ENCODE measurements at places on chromosomes 6 and 20. TPM values are rescaled to one million over a fixed set of nuclear protein-coding genes. Genes with fewer than 3 reads are reported as not detected.

Gene NKX2-2
- total RNA-seq: not detected

Gene BMP7
- total RNA-seq: not detected

Gene SULF2
- 34.4 TPM for total RNA-seq

Gene ENPP5
- total RNA-seq: not detected

Gene MRPS10
- total RNA-seq: 44.8 TPM

Gene DEF6
- total RNA-seq: 1.2 TPM

Gene ANGPT4
- not detected for total RNA-seq

Gene CALHM5
- 6.1 TPM for total RNA-seq

Gene NOP56
- 119 TPM for total RNA-seq

Gene TRIM15
- total RNA-seq: not detected
